PC-9 (cell line): ENCODE measurements at places on chromosomes 7 and 10. TPM values are rescaled to one million over a fixed set of nuclear protein-coding genes. Genes with fewer than 3 reads are reported as not detected.

GRCh38 chr7:43244232-43244631 is 131.8 kb downstream of the HECW1 start:
- no peaks in the 10 kb centered on the region for H3K36me3 ChIP-seq
- no peaks in the 10 kb centered on the region for H3K4me1 ChIP-seq
- no peak for DNase-seq

DNA sequence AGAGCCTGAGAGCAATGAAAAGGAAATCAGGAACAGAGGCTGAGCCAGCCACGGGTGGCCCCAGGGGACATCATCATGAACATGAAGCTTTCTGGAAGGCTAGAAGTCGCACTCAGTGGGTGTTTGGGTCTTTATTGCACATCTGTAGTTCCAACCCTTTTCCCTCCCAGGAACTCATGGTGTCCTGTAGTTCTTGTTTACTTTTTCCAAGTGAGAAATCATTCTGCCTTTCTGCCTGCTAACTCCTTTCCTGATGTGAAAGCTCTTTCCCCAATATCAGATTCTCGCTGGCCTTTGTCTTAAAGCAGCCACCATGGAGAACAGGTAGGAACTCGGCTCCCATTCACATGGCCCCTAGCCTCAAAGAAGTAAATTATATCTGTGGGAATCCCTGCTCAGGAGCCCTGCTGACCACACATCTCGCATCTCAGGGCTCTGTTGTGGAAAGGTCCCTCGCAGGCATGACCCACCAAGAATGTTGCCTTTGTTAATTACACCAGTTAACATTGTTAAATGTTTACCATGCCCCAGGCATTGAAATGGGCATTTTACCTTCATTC is 542.7 kb downstream of the TNS3 start:
- no peak overlapping the region for H3K27ac ChIP-seq
- no peaks in the 10 kb centered on the region for H3K4me1 ChIP-seq
- no peaks in the 10 kb centered on the region for H3K36me3 ChIP-seq
- H3K4me3 ChIP-seq = no peak overlapping the region

DNA sequence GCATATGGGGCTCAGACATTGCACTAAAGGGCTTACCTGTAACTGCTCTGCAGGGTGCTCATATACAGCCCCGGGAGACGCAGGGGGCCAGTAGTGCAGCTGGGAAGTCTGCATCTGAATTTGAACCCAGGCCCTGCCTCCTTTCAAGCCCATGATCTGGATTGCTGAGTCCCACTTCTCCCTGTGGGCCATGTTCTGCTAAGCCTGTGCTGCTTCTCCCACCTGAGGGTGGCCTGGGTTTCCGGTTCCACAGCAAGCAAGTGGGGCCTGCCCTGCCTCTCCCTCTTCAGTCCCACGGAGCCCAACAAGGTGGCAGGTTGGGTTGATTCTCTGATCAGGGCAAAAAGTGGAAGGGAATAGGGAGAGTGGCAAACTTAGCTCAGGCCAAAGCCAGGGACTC is 56.6 kb upstream of the GDF10 start:
- H3K27ac ChIP-seq = no peak overlapping the region
- no peaks in the 10 kb centered on the region for H3K36me3 ChIP-seq
- no peak overlapping the region for H3K4me3 ChIP-seq
- DNase-seq = no peak

The LIPK gene
- total RNA-seq = not detected in 2 replicates

GRCh38 chr10:131063311-131063710 is 248.2 kb downstream of the TCERG1L start:
- H3K4me1 ChIP-seq = no peaks in the 10 kb centered on the region
- no peak for DNase-seq
- H3K27ac ChIP-seq = no peak overlapping the region
- no peak overlapping the region for H3K4me3 ChIP-seq
- H3K36me3 ChIP-seq = no peaks in the 10 kb centered on the region

DNA sequence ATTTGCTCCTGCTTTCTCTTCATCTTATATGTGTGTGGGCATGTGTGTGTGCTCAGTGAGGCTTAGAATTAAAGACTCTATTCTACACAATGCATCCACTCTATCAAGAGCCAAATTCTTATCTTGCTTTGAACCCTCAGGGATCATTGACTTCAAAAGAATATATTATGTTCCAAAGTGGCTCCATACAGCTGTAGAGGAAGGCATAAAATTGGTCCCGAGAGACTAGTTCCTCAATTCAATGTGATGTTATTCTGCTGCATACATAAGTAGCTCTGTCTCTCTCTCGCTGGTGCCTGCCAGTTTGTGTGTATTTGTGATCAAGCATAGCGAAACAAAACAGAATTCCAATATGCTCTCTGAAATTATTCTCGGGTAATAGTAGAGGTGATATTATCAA is 997.9 kb upstream of the POT1 start:
- no peaks in the 10 kb centered on the region for H3K36me3 ChIP-seq
- no peak for DNase-seq
- H3K4me3 ChIP-seq = no peak overlapping the region
- no peaks in the 10 kb centered on the region for H3K4me1 ChIP-seq
- no peaks in the 10 kb centered on the region for H3K27me3 ChIP-seq

DNA sequence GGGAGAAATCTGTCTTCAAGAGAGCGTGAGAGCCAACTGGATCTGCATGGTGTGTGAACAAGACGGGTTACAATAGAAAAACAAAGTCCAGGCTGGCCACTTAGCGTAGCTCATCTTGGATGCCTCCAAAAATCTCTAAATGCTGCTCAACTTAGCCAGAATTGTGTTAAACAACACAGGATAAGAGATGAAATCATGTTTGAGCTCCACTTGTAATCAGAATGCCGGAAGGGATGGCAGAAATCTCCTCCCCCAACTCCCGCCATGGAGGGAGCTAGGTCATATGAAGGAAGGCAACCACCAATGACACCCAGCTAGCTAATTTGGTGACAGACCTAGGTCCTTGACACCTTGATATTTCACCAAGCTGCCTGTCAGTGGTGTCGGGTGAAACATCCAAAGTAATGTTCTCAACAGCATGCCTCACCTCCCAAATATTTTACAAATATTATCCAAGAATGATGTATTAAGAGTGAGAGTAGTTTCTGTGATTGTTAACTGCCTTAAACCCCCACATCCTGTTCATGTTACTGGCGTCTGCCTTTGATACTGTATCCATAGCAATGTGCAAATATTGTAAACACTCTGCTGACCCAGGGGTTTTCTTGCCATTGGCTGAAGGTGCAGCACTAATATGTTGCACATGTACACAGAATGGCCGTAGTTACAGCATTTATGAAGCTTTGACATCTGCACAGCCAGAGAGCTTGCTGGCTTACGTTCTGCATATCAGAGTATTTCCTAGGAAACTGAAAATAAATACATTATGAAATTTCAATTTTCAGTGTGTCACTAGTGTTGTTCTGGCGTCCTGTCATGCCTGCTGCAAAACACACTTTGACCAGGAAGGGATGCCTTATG is 25.8 kb downstream of the TMEM254 start:
- no peaks in the 10 kb centered on the region for H3K36me3 ChIP-seq
- H3K27ac ChIP-seq = no peak overlapping the region
- H3K4me1 ChIP-seq = peaks cover 18% of the 10 kb centered on the region
- no peaks in the 10 kb centered on the region for H3K27me3 ChIP-seq

DNA sequence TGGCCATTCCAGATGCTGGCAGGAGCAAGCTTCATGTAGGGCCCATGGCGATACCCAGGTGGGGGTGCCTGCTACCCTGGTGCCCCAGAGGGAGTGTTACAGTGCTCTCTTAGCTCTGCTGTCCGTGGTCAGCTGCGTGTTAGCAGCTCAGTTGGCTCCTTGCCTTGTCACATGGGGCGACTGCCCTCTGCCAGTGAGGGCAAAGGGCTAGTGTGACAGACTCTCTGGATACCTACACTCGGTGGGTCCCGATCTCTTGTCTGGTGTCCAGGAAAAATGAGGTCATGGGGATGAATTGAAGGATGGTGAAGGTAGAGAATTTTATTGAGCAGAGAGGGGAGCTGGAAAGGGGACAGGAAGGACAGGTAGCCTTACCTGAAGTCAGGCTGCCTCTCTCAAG is 152.2 kb downstream of the CYP26A1 start:
- no peak overlapping the region for H3K27ac ChIP-seq
- no peaks in the 10 kb centered on the region for H3K27me3 ChIP-seq
- H3K4me1 ChIP-seq = no peaks in the 10 kb centered on the region
- H3K4me3 ChIP-seq = no peak overlapping the region
- no peaks in the 10 kb centered on the region for H3K36me3 ChIP-seq

The TMEM229A gene
- total RNA-seq = not detected in 2 replicates

The GSDME gene
- 11.5 and 15.1 TPM in 2 replicates for total RNA-seq

The SLC37A3 gene
- total RNA-seq = 42.4 and 54.8 TPM in 2 replicates

The AGAP9 gene
- total RNA-seq = 14.1 and 15.1 TPM in 2 replicates

DNA sequence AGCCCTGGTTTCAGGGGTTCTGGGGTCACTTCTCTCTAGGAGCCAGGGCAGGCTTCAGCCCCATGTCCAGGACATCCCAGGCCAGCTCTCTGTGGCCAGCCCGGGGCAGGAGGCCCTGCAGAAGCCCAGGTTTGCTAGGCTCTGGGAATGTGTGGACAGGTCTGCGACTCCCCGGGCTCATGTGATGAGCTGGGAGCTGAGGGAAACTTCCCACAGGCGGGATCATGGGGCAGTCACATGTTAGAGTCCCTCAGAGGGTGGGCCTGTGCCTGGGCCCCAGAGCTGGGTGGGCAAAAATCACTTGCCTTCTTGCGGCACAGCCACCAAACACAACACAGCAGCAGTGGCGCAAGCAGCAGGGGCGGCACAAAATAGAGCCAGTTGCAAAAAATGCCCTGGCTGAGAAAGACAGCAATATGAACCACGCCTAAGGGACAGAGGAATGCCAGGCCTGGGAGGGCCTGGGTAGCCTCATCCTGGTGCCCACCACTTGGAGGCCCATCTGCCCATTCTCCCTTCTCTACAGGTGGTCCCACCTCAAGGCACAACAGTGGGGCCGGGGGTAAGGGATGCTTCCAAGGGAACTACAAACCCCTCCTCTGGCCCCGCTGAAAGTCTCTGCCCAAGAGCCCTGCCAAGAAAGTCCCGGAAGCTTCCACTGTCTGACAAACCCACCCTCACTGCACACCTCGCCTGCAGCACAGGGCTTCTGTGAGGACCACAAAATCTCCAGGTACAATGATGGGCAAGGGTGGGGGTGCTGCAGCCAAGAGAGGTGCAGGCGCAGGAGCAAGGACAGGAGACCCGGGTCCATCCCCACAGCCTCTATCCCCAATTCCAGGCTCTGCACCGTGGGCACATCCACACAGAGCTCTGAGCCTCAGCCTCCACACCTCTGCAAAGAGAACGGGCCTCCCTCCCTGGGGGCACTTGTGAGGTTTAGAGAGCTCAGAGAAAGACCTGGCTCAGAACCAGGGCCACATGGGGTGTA is 34.6 kb upstream of the ANTXRL start:
- H3K27me3 ChIP-seq = no peaks in the 10 kb centered on the region
- H3K36me3 ChIP-seq = no peaks in the 10 kb centered on the region
- no peak for DNase-seq
- H3K4me3 ChIP-seq = no peak overlapping the region

The TSPAN13 gene
- 26.5 and 31.1 TPM in 2 replicates for total RNA-seq

- DNase-seq = no peak
- no peaks in the 10 kb centered on the region; the same call in 1 of the 2 replicates for H3K36me3 ChIP-seq
- H3K27me3 ChIP-seq = no peaks in the 10 kb centered on the region
- H3K27ac ChIP-seq = peak overlapping the region; percentile 45
- H3K4me1 ChIP-seq = peaks cover 58% of the 10 kb centered on the region
Observed at GRCh38 chr7:44607141-44608068, 978 bp downstream of the OGDH start.

The TMEM139 gene
- 89.7 and 131 TPM in 2 replicates for total RNA-seq

GRCh38 chr10:119138346-119139306 is 26.9 kb downstream of the SFXN4 start:
- H3K36me3 ChIP-seq = no peaks in the 10 kb centered on the region
- no peak for DNase-seq
- H3K27me3 ChIP-seq = no peaks in the 10 kb centered on the region
- H3K27ac ChIP-seq = no peak overlapping the region
- H3K4me1 ChIP-seq = no peaks in the 10 kb centered on the region
